NCI-H748 treated with DMSO at 0.1 percent for 48 hours (cell line): ENCODE measurements at places on chromosomes 3 and 15.

DNA sequence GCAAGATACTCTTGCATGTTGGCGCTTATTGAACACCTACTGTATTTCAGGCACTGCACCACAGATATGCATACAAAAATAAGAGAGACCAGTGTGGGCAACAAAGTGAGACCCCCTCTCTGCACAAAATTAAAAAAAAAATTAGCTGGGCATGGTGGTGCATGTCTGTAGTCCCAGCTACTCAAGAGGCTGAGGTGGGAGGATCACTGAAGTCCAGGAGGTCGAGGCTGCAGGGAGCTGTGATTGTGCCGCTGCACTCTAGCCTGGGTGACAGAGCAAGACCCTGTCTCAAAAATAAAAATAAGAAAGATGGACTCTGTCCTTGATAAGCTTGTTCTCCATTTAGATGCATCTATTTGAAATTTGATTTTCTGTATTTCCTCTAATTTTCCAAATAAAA is 20.8 kb downstream of the FEM1B start:
- DNase-seq = no peak

GRCh38 chr3:174199696-174200095 is 659.4 kb upstream of the NAALADL2 start:
- DNase-seq = no peak

DNA sequence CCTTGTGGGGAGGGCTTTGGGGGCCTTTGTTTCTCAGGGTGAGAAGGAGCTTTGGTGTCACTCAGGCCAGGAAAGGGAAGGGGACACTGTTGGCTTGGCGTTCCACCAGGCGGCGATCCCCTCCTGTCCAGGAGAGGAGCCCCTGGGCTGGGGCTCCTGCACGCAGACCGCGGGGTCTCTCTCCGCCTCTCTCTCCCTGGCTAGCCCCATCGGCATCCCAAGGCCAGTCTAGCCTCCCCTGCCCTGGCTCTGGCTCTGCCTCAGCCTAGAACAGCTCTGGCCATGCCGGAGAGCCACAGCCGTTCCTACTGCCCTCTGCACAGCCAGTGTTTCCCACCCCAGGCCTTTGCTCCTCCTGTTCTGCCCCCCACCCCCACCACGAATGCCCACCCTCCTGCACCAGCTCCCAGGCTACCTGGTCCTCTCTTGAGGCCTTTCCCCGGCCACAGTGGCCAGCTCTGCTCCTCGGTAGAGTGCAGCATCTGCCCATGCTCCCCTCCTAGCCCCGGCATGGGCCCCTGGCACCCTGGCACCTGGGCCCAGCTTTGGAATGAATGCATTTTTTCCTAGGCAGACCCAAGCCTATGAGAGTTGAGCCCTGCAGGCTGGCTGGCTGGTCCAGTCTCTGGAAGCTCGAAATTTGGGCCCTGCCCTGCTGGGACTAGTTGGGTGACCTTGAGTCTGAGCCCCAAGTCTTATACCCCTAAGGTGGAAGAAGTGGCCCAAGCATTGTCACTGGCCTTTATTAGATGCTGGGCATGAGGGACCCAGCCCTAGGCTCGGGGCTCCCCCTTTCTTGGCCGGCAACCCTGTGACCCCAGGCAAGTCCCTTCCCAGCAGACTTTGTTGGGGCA is 2.4 kb downstream of the PLXNA1 start:
- DNase-seq = no peak

DNA sequence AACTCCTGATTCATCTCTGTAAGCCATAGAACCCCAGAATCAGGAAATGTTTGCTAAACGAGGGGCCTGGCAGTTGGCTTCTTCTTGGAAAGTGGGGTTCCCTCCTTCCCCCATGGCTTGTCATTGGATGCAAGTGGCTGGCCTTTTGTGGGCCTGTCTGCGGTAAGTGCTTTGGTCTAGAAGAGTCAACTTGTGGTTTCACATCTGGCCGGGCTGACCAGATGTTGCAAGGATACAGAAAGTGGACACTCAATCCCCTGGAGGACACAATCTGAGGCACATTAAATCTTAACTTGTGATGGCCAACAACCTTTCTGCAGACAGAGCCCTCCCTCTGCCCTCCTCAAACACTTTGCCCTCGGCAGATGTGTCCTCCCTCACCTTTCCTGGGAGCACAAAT is 1.1 kb downstream of the FAH start:
- no peak for DNase-seq

- DNase-seq = no peak
Observed at GRCh38 chr3:141412936-141413354, 44.6 kb downstream of the ZBTB38 start.

DNA sequence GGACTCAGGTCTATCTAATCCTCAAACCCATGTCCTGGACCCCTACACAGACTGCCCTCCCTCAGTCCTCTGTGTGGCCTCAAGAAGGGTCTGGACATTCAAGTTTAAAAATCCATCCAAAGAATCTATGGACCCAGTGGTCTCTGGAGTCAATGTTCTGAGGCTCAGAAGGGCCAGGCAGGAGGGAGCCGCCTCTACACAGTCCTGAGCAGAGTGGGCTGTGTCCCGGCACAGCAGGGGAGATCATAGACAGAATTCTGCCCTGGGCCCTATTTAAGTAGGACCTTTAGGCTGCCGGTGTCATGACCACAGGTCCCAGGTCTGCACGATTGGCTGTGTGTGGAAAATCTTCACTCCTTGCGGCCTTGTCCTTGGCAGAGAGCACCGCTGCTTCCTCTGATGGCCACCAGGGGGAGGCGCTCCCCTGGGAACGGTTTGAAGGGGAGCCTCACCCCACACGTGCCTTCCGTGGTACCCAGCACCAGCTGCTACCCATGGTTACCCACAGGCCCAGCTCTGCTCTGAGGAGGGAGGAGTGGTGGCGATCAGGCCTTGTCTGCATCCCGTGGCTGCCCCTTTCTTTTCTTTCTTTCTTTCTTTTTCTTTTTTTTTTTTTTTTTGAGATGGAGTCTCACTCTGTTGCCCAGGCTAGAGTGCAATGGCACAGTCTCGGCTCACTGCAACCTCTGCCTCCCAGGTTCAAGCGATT is 37.9 kb downstream of the CHRD start:
- peak; percentile 19 for DNase-seq

DNA sequence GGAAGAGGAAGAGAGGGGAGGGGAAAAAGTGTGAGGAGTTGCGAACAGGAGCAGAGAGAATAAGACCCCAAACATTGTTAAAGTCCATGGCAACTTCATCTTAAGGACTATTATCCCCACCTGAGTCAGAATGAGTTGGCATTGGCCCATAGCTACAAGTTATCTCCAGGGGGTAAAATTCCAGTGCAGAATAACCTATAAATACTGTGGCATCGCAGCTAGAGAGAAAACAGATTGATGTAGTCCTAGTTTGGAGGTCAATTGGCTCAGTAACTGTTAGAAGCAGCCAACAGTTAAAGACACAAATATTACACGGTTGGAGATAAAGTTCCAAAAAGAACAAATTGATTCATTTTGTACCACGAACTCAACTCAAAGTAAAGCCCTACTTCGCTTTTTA is 313.9 kb upstream of the CCDC54 start:
- DNase-seq = no peak
